T-helper 2 cell treated with Interferon-gamma antibody and Interleukin-4, amounts not matched to agents 100 ng/mL and 5 ng/mL, for 36 hours (primary cell): ENCODE measurements at places on chromosomes 13 and 19. TPM values are rescaled to one million over a fixed set of nuclear protein-coding genes. Genes with fewer than 3 reads are reported as not detected.

The KANK3 gene
- 1.5 and 2.2 TPM in 2 replicates for total RNA-seq

The KLK2 gene
- 0.16 and 0.27 TPM in 2 replicates for total RNA-seq

The KLK15 gene
- not detected in 2 replicates for total RNA-seq

The ZNF382 gene
- total RNA-seq = 10.4 and 13.4 TPM in 2 replicates

The KLF16 gene
- total RNA-seq = 21.3 and 23.1 TPM in 2 replicates

The LRRC4B gene
- total RNA-seq = not detected in 2 replicates

The TUBA3C gene
- total RNA-seq = not detected in 2 replicates

The NLRP7 gene
- total RNA-seq = not detected in 2 replicates

The DYRK1B gene
- total RNA-seq = 5.7 and 5.9 TPM in 2 replicates

The ZNF626 gene
- 1.8 and 2.2 TPM in 2 replicates for total RNA-seq

The SUGP2 gene
- total RNA-seq = 127 and 133 TPM in 2 replicates

The LHB gene
- total RNA-seq = not detected in 2 replicates

The BRSK1 gene
- total RNA-seq = 4.9 and 5.3 TPM in 2 replicates

The CCDC194 gene
- 3.4 and 4.0 TPM in 2 replicates for total RNA-seq

The FEM1A gene
- total RNA-seq = 13.4 and 13.7 TPM in 2 replicates

The IGFL4 gene
- not detected in 2 replicates for total RNA-seq

The ANGPTL8 gene
- total RNA-seq = not detected in 2 replicates
